ENCODE measurements at places on chromosomes 6 and 20. TPM values are rescaled to one million over a fixed set of nuclear protein-coding genes. Genes with fewer than 3 reads are reported as not detected.

The PEX6 gene
- 40.9 TPM for total RNA-seq

The ASIP gene
- total RNA-seq = not detected

GRCh38 chr6:80174900-80175572 lies 68.6 kb downstream of the BCKDHB start:
- no peak for DNase-seq

GRCh38 chr6:44301106-44301505 lies 12.0 kb downstream of the AARS2 start:
- DNase-seq = no peak

GRCh38 chr6:99366852-99367251 lies 17.4 kb upstream of the FAXC start:
- DNase-seq = no peak

The PACRG gene
- 0.83 TPM for total RNA-seq
